Natural killer cell treated with Interleukin-12 subunit alpha and Interleukin-12 subunit beta and Interleukin-15 and Interleukin-18, amount 100 ng/mL, for 72 hours (primary cell): ENCODE measurements at places on chromosomes 12 and 14. TPM values are rescaled to one million over a fixed set of nuclear protein-coding genes. Genes with fewer than 3 reads are reported as not detected.

The PPP4R4 gene
- not detected for total RNA-seq

- no peak for DNase-seq
- H3K27me3 ChIP-seq = peaks cover 2% of the 10 kb centered on the region
- H3K27ac ChIP-seq = peak overlapping the region; percentile 95
- peaks cover 7% of the 10 kb centered on the region for H3K36me3 ChIP-seq
- H3K4me3 ChIP-seq = peak overlapping the region; percentile 88
- peaks cover 72% of the 10 kb centered on the region for H3K4me1 ChIP-seq
Measured at GRCh38 chr14:73462815-73463214, 4.5 kb upstream of the NUMB start.

GRCh38 chr12:37548266-37548805, 768.2 kb upstream of the ALG10B start:
- H3K27ac ChIP-seq = no peak overlapping the region
- no peak overlapping the region for H3K4me3 ChIP-seq
- H3K27me3 ChIP-seq = no peaks in the 10 kb centered on the region
- DNase-seq = no peak

DNA sequence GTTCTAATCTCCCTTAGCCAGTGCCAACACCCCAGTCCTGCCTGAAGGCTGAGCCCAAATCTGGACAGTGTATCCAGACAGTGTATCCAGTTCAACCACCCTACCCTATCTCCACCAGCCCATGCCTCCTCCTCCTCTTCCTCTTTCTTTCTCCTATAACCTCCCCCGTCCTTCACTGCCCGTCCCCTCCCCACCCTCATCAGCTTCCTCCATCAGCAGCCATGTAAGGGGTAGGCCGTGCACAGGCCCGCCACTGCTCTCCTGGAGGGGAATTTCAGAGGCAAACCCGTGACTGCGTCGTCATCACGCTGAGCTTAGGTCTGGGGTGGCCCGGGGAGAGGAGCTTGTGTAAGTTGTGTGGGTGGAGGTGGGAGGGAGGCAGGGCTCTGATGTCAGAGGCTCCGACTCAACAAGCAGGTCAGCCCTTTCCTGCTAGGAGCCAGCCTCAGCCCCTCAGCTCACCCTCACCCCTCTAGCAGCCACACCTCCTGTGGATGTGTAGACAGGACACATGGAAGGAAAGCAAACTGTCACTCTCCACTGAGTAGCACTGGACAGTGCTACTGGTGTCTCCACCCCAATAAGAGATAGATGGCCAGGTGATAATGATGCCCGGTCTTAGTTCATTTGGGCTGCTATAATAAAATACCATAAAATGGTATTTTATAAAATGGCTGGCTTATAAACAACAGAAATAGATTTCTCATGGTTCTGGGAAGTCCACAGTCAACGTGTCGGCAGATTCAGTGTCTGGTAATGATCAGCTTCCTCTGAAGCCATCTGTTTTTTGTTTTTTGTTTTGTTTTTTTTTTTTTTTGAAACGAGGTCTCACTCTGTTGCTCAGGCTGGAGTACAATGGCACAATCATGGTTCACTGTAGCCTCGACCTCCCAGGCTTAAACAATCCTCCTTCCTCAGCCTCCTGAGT, 50.5 kb downstream of the IRF2BPL start:
- peak; percentile 97 for DNase-seq
- peak overlapping the region; percentile 92 for H3K27ac ChIP-seq
- peaks cover 19% of the 10 kb centered on the region for H3K4me1 ChIP-seq
- H3K36me3 ChIP-seq = no peaks in the 10 kb centered on the region
- peak overlapping the region; percentile 17 for H3K4me3 ChIP-seq
- no peaks in the 10 kb centered on the region for H3K27me3 ChIP-seq
